ENCODE measurements at places on chromosomes 3 and 15.

- no peak for DNase-seq
Observed at GRCh38 chr3:98058244-98058960, 23.3 kb upstream of the GABRR3 start.

GRCh38 chr3:33050071-33050653 lies 46.8 kb downstream of the GLB1 start:
- no peak for DNase-seq

- peak; percentile 76 for DNase-seq
Observed at GRCh38 chr3:129121792-129122411, at the start of gene RAB43. Gene RAB43, minus strand, starts transcription at chr3:129121804. Its CDS starts 315 bp downstream, at chr3:129121489.

DNA sequence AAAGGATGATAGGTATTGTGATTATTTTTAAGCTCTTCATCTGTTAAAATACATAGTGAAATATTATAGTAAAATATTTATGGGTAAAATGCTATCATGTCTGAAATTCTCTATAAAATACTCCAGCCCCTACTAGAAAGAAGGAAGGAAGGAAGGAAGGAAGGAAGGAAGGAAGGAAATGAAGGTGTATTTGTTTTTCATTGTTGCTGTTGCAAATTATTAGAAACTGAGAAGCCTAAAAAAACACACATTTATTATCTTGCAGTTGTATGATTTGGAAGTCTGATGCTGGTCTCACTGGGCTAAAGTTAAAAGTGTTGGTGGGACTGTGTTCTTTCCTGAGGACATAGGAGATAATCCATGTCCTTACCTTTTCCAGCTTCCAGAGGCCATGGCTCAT lies 47.6 kb upstream of the CLSTN2 start:
- DNase-seq, result no peak

DNA sequence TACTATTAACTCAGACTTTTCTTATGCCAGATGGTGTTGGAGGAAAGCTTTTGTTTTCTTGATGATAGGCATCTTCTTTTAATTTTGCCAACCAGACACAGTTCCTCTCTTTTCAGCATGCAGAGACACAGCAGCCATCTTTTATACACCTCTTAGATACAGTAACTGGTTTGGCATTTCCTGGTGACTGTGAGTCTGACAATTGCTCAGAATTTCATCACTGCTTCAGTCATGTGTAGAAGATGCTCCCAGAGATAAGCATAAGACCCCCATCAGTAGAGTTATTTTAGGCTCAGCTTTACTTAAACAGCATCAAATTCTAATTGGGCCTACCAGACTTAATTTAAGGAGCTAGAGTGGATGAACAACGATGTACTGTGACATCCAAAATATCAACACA lies 779.0 kb downstream of the SQOR start:
- no peak for DNase-seq

GRCh38 chr3:172447611-172448579 lies at the start of gene GHSR:
Gene GHSR, minus strand, starts transcription at chr3:172448456. Its CDS starts 43 bp downstream, at chr3:172448413.
- DNase-seq, result no peak
